NCI-H526 (cell line): ENCODE measurements at places on chromosomes 6 and 20.
A peak's percentile ranks its signal among the peaks of the same experiment; 100 is the strongest.

- no peak for DNase-seq
Measured at GRCh38 chr20:50730765-50731054, 670 bp upstream of the PARD6B start.

DNA sequence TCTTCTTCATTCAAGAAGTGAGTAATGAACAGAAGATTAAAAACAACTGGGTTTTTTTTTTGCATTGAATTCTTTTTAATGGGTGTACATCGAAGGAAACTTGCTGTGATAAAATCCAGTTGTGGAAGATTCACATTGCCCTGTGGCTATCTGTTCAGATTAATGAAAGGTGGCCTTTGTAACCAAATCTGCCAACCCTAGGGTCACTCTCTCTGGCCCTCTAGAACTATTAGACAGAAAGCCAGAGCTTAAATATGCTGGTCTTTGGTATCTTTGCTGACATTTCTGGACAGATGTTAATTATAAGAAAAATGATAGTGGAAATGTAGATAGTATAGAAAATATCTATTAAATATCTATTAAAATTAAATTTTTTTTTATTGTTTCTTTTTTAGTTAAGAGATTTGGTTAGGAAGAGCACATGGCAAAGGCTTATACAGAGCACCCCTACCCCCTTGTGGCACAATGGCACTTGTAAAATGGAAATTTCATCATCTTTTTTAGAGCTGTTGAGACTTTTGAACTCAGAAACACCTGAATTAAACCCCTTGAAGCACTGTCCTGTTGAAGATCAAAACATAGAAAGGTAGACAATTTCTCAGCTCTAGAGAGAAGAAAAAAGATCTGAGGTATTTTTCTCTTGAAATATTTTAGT lies 572.5 kb downstream of the PKHD1 start:
- no peak for DNase-seq

GRCh38 chr20:59400708-59401107 lies 100.3 kb downstream of the EDN3 start:
- no peak for DNase-seq

GRCh38 chr6:36399970-36400369 lies 12.5 kb upstream of the ETV7 start:
- no peak for DNase-seq

DNA sequence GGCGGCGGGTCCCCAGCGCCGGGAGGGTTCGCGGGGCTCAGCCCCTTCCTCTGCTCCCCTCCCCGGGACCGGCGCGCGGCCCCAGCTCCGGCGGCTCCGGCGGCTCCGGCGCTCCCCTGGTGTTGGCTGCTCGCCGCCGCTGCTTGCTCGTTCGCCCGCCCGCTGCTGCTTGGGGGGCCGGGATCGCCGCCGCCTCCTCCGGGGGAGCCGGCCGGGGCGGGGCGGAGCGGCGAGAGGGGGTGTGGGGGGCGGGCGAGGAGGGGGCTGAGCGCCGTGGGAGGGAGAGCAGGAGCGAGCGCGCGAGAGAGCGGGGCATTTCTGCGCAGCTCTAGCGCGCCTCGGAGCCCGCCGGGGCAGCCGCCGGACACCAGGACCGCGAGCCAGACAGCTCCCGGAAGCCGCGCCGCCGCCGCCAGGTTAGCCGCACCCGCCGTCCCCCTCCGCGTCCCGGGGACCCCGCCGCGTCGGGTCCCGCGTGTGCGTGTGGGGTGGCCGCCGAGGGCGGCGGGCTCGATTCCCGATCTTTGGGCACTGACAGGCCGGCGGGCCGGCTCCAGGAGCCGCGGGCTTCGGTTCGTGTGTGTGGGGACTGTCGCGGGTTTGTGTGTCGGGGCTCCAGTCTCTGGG lies 62.0 kb upstream of the EPB41L1 start:
- peak; percentile 65 for DNase-seq

DNA sequence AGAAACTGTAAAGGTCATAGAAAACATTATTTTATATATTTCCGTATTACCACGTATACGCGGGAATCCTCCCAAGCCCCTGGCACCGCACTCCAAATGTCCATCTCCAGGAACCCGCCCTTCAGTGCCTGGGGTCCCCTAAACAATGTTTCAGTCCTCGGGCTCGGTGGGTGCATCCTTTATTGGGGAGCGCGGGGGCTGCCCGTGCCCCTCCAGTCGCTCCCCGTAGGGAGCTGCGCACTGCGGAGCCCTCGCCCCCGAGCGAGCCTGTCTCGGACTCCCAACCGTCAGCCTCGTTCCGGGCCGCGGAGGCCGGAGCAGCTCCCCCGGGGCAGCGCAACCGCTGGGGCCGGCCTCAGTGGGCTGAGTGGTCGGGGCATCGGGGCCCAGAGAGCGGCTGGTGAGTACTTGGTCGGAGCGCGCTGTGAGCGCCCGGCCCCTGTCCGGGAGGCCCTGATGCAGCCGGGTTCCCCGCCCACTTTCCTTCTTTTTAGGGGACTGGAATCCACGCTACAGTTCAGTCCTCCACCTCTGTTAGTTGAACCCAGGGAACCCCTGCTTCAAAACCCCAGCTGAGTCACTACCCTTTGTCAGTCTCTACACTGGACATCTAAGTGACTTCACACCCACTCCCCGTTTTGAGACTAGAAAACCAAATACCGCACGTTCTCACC lies at the start of gene DNAH8:
DNAH8 (plus strand) TSS at position 296 of the 674 bp plus-strand sequence. CDS start 7,499 bp downstream, outside the sequence.
- DNase-seq, result no peak

GRCh38 chr6:157427969-157428368 lies 47.0 kb downstream of the ZDHHC14 start:
- DNase-seq, result no peak

DNA sequence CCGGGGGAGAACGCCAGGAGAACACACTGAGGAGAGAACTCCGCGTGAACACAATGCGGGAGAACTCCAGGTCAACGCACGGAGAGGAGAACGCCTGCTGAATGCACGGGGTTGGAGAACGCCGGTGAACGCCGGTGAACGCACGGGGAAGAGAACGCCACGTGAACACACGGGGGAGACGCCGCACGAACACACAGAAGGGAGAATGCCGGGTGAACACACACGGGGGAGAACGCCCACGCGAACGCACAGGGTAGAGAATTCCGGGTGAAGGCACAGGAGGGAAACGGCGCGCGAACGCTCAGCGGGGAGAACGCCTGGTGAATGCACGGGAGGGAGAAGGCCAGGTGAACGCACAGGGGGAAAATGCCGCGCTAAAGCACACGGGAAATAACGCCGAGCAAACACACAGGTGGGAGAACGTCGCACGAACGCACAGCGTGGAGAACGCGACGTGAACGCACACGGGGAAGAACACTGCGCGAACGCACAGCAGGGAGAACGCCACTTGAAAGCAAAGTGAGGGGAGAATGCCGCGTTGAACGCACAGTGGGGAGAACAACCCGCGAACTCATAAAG lies 56.1 kb downstream of the RNASET2 start:
- DNase-seq, result no peak

GRCh38 chr20:35431621-35432429 lies 6.2 kb downstream of the GDF5 start:
- no peak for DNase-seq

DNA sequence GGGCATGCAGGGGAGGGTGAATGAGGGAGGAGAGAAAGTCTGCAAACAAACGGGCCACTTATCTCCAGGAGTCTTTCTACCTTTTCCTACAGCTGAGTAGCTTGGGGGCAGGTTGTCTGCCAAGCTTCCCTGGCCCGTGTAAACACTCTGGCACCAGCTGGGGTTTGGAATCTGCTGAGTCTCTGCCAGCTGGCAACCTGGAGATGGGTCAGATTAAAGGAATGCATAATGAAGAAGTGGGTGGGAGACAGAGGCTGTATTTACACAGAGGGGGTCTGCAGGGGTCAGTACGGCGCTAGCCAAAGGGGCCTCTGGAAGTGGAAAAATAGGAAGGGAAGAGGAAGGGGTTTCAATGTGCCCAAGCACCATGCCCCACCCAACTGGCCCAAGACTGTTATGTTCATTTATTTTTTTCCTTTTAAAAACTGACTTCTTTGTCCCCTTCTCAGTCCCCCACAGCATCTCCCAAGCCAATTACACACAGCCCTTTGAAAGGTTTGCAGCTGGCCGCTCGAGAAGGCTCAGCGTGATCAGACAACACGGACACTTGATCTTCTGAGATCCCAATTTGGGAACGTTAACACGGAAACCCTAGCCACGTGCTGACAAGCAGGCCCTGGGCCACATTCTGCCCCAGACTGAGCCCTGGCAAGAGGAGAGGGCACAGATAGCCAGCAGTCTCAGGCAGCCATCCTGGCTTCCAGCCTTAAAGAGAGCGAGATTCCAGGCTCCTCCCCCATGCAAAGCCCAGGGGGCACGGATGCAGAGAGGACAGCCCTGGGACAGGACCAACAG lies 25.2 kb downstream of the TRAM2 start:
- peak; percentile 91 for DNase-seq

- DNase-seq, result no peak
Measured at GRCh38 chr6:33959661-33960344, 156.0 kb upstream of the MLN start.

DNA sequence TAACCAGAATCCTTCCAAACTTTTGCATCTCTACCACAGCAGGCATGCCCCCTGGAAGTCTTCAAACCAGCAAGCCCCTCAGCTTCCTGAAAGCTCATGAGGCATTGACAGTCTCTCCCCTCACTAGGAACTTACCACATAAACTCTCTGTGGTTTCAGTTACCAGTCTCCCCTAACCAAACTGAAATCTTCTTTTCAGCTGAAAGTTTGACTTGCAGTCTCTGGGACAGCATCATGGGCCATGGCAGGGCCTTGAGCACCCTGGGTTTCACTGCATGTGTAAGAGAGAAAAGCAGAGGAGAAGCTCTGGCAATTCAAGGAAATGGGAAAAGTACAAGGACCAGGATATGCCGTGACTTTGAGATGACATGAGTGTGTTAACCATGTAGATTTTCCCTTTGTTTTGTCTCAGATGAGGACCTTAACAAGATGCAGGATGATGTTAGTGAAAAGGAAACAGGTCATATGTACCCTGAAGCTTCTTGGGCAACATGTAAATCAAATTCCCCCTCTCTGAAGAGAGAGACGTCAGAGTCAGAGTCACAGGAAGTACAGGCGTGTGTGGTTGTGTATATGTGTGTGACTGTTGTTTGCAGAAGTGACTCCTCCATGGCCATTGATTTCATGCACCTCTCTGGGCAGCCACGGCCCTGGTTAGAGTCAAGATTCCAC lies 106.3 kb downstream of the TNFRSF21 start:
- no peak for DNase-seq

DNA sequence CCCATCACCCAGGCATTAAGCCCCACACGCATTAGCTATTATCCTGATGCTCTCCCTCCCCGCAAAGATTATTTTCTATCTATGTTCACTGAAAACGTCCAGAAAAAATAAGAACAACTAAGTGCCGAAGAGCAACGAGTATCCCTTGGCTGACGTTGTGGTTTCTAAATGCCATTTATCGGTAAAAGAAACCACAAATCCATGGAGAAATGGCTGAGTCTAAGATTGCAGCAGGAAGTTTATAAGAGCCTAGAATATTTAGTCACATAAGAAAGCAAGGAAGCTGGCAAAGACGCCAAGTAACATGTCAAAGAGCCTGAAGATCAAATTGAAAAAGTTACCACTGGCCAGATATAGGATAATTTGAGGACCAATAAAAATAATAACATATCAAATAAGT lies 18.1 kb upstream of the NOX3 start:
- no peak for DNase-seq

- DNase-seq, result peak; percentile 23
Measured at GRCh38 chr6:31402324-31403282, 792 bp upstream of the MICA start.

DNA sequence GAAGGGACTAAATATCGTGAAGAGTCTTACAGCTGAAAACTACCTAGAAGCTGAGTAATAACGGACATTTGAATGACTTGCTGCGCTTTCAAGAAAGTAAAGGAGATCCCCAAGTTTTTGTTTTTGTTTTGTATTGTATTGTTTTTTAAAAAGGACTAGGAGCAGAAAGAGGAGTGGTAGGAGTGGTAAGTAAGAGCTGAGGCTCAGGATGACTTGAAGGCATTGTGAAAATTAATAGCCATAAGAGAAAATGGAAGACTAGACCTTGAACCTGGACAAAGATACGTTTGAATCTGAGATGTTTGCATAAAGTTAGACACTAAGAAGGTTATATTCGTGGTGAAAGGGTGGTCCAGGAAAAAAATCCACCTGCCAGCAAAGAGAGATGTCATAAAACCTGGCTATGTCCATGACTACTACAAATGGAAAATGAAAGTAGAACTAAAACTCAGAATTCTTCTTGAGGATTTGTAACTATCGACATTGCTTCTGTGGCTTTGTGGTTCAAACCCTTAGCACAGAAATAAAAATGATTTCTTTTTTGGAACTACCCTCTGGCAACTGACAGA lies 824.8 kb upstream of the FLRT3 start:
- no peak for DNase-seq

GRCh38 chr20:51758978-51759544 lies 9.1 kb downstream of the ATP9A start:
- no peak for DNase-seq

DNA sequence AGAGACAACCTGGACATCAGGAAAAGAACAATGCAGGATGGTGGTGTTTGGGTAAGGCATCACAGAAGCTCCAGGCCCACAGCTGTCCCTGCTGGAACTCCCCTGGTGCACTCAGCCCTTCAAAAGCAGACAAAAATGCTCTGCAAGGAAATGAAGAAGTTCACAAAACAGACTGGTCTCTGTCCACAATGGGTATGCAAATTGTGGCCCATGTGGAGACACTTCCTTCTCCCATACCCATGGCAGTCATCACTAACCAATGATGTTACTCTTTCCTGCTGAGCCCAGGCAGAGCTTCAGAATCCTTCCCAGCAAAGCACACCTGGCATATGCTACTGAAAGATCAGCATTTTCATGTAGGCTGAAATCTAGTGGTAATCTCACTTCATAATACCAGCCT lies 42.6 kb upstream of the PXDC1 start:
- peak; percentile 33 for DNase-seq

- DNase-seq, result no peak
Measured at GRCh38 chr6:24154121-24154520, 28.1 kb downstream of the NRSN1 start.

- no peak for DNase-seq
Measured at GRCh38 chr6:73085443-73085871, 139.8 kb downstream of the KHDC1L start.

DNA sequence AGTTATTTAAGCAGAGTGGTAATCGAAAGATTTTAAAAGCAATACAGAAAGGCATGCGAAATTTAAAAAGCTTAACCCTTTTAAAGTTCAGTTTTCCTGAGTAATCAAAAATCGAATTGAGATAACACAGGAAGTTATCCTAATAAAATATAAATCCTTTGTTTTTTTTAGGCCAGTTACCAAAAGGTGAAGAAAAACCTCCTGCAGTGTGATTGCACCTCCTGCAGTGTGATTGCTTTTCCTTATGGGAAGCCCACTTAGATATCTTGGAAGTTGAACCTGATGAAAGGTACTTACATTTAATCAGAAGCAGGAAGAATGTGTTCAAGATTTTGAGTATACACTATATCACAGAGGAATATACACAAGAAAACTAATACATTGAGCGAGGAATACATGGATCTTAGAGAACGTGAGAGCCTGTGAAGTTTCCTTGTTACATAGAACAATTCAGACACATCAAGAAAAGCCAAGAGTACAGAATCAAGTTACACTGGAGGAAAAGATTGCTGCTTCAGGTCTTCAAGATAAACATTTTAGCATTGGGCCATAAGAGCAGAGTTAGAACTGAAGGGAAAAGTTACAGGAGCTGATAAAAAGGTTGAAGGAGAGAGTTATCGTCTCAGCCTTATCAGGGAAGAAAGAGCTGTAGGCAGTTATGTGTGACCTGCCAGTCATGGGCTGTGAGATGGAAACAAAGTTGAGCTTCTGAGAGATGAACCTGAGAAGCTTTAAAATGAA lies 7.7 kb upstream of the TMEM181 start:
- no peak for DNase-seq

- DNase-seq, result no peak
Measured at GRCh38 chr6:6981681-6982322, 126.0 kb upstream of the RREB1 start.

- DNase-seq, result no peak
Measured at GRCh38 chr6:56033401-56033800, 158.0 kb upstream of the BMP5 start.
